Activated CD4-positive, alpha-beta T cell treated with anti-CD3 and anti-CD28 coated beads, Interleukin-2, amount 50 U/mL, for 16 hours (primary cell): ENCODE measurements at places on chromosomes 2 and 18.

- DNase-seq, result no peak
Observed at GRCh38 chr2:157971702-157972101, 95.6 kb upstream of the ACVR1 start.

GRCh38 chr2:183248866-183249567 lies 124.8 kb downstream of the NUP35 start:
- peak; percentile 25 for DNase-seq

- DNase-seq, result peak; percentile 87
Observed at GRCh38 chr18:9091066-9091476, 11.4 kb upstream of the NDUFV2 start.

- DNase-seq, result no peak
Observed at GRCh38 chr2:10424916-10425505, 23.1 kb downstream of the ODC1 start.

DNA sequence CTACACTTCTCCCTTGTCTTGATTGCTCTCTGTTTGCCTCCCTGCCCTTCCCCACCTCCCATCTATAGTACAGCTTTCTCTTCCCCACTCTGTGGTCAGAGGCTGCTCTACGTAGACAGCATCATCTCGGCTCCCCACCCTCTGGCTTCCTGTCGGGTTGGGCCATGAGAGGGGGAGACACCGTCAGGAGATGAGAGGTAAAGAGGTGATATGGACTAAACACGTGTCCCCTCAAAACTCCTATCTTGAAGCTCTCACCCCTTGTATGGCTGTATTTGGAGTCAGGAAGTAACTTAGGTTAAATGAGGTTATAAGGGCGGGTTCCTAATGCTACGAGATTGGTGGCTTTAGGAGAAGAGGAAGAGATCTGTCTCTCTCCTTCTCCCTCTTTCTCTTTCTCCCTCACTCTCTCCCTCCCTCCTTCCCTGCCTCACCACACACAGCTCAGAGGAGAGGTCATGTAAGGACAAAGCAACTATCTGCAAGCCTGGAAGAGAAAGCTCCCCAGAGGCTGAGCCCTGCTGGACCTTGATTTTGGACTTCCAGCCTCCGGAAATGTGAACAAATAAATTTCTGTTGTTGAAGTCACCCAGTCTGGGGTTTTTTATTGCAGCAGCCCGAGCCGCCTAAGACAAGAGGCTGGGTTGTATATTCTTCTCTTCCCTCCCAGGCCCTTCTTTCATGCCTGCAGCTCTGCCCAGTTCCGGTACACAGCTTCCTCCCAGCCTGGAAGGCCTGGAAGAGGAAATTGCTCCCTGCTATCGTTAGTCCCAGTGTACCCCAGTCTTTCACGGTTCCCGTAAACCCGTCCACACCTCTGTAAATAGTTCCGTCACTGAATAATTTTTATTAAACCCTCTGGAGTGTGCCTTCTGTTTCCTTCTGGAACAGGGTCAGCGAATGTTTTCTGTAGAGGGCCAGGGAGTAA lies 138.0 kb downstream of the AKAIN1 start:
- peak; percentile 1 for DNase-seq

DNA sequence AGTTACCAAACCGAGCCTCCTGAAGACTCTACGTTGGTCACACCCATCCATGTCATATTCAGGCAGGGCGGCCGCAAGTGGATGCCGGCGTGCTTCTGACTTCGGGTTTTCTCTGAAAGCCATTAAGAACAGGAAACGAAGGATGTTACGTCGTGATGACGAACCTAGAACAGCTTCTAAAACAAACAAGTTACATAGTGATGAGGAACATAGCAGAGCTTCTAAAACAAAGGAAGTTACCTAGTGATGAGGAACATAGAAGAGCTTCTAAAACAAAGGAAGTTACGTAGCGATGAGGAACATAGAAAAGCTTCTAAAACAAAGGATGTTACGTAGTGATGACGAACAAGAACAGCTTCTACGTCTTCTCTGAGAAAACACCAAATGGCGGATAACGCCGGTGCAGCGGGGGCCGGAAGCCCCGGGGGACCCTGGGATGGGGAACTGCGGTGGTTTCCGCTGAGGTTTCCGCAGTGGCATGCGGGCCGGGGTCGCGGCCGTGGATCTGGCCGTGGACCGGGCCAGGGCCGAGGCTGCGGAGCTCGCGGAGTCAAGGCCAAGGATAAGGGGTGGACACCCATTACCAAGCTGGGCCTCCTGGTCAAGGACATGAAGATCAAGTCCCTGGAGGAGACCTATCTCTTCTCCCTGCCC lies 141.1 kb downstream of the SOCS6 start:
- DNase-seq, result no peak
